Right ventricle myocardium superior (tissue), 1 donor: ENCODE measurements at places on chromosomes 7 and 10. TPM values are rescaled to one million over a fixed set of nuclear protein-coding genes. Genes with fewer than 3 reads are reported as not detected.

DNA sequence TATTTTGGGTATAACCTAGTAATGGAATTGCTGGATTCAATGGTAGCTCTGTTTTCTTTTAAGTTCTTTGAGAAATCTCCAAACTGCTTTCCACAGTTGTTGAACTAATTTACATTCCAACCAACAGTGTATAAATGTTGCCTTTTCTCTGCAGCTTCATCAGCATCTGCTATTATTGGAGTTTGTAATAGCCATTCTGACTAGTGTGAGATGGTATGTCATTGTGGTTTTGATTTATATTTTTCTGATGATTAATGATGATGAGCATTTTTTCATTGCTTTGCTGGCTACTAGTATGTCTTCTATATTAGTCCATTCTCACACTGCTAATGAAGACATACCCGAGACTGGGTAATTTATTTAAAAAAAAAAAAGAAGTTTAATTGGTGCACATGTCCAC, 248.6 kb upstream of the MAGI2 start:
- DNase-seq, result no peak

- DNase-seq, result no peak
Observed at GRCh38 chr10:84117686-84118394, 21.5 kb upstream of the GHITM start.

DOCK4 gene
- total RNA-seq, result 14.9 TPM

GRCh38 chr7:158047391-158048059, 540.1 kb downstream of the PTPRN2 start:
- no peak for DNase-seq

UCN3 gene
- not detected for total RNA-seq

GRCh38 chr10:72688208-72688651, 3.7 kb upstream of the MCU start:
- no peak for DNase-seq

DNA sequence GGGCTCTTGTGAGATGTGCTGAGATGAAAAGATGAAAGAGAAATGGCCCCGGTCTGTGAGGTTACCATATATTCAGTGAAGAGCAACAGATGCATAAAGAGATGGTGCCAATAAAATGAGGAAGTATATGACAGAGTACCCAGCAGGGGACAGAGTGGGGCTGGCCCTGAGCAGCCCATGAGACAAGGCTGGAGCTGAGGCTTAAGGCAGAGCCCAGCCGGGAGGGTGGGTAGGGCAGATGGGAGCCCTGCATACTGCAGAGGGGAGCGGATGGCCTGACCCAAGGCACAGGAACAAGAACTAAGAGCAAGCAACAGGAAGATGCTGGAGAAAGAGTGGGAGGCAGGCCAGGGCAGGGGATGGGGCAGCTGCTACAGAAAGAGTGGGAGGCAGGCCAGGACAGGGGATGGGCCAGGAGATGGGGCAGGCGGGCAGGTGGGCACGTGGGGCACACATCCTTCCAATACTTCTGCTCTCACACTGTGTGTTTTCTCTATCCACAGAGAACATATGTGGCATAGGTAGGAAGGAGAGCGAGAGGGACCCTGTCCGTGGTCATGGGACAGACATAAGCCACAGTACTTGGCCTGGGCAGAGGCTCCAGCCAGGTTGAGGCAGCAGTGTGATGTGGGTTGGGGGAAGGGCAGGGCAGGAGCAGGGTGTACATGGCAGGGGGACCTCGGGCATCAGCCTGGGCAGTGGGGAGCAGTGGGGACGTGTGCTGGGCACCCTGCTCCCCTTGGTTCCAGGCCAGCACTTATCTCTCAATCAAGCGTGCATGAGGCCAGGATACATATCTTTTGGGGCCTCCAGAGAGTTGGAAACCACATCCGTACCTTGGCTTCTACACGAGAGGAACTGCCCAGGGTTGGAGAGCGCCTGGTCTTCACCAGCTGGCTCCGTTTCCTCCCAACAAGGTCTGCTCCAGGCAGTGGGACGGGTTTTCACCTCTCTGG, 91.6 kb upstream of the IKZF1 start:
- DNase-seq, result no peak

NPVF gene
- not detected for total RNA-seq

GRCh38 chr10:73590881-73591799, at the start of gene USP54:
USP54 (minus strand) TSS chr10:73591342; CDS start chr10:73575658, 15,684 bp downstream.
- no peak for DNase-seq

DNA sequence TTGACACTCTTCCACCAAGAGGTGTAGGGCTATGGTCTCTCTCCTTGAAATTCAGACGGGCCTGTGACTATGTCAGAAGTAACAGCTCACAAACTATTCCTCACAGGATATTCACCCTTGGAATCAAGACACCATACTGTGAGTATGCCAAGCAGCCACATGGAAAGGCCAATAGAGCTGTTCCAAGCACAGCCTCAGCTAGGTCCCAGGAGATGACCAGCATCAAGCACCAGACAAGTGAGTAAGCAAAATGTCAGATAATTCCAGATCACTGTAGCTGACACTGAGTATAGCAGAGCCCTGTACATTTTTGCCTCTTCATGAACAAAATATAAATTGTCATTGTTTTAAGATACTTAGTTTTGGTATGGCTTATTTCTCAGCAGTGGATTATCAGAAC, 88.1 kb upstream of the KCND2 start:
- no peak for DNase-seq

DNA sequence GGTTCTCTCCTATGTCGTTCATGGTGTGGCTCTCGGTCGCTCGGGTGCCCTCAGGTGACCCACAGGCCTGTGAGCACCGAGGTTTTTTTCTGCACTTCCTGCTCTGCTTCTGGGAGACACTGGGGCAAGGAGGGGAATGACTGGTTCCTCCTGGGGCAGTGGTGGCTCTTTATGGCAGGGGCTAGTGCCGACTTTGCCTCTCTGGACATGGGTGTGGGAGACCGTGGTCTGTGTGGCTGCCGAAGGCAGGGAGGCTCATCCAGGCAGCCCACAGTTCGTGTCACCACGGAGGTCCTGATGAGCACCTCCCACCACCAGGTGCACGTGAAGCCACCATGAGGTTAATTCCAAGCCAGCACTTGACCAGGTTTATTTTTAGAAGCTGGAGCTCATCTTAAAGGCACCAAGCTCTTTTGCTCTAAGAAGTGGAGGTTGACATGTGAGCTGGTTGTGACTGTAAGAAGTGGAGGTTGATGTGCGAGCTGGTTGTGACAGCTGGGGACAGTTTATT, 24.7 kb upstream of the DPYSL4 start:
- DNase-seq, result peak; percentile 35

GRCh38 chr10:124282326-124282725, 136.4 kb downstream of the OAT start:
- DNase-seq, result no peak

- DNase-seq, result no peak
Observed at GRCh38 chr10:131573707-131574106, 262.2 kb upstream of the TCERG1L start.

NXPH1 gene
- total RNA-seq, result not detected

- DNase-seq, result no peak
Observed at GRCh38 chr10:30041196-30042105, 17.9 kb downstream of the JCAD start.

- DNase-seq, result no peak
Observed at GRCh38 chr10:80468806-80469421, 14.8 kb downstream of the TSPAN14 start.

- peak; percentile 50 for DNase-seq
Observed at GRCh38 chr10:90920986-90921666, at the start of gene ANKRD1. ANKRD1 (minus strand) TSS chr10:90921087; CDS start chr10:90921027, 60 bp downstream.

GRCh38 chr10:458421-458851, 231.0 kb downstream of the DIP2C start:
- no peak for DNase-seq

GRCh38 chr10:133110133-133110532, 22.4 kb downstream of the ADGRA1 start:
- peak; percentile 53 for DNase-seq

DNA sequence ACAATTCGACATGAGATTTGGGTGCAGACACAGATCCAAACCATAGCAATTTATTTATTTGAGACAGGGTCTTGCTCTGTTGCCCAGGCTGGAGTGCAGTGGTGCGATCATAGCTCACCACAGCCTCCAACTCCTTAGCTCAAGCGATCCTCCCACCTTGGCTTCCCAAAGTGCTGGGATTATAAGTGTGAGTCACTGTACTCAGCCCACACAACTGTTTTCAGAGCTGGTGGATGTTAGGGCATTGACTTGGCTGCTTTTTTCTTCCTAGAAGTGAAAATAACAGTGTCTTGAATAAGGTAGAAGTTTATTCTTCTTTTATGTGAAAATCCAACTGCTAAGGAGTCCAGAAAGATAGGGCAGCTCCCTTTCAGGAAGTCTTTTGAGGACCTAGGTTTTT, 132.1 kb downstream of the CCDC3 start:
- no peak for DNase-seq

GRCh38 chr10:79084972-79085597, 16.3 kb downstream of the ZMIZ1 start:
- no peak for DNase-seq

PKD2L1 gene
- not detected for total RNA-seq

SRGN gene
- 37.5 TPM for total RNA-seq

- DNase-seq, result no peak
Observed at GRCh38 chr10:129605986-129606518, 139.0 kb downstream of the MGMT start.

DNA sequence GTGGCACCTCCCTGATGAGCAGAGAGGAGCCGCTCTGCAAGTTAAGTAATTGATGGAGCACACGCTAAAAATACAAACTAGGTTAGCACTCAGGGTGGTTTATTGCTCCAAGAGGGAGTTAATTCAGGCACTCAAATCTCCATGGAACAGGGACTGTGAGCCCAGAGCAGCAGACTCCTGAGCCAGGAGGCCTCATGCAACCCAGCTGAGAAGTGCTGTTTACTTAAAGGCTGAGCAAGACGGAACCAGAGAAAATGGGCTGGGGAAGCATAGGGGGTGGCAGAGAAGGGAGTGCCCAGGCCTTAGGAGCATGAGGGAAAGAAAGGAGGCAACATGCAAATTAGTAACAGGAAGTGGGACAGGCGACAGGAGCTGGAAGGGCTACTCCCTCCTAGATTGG, 174.1 kb downstream of the KCNMA1 start:
- no peak for DNase-seq

DNA sequence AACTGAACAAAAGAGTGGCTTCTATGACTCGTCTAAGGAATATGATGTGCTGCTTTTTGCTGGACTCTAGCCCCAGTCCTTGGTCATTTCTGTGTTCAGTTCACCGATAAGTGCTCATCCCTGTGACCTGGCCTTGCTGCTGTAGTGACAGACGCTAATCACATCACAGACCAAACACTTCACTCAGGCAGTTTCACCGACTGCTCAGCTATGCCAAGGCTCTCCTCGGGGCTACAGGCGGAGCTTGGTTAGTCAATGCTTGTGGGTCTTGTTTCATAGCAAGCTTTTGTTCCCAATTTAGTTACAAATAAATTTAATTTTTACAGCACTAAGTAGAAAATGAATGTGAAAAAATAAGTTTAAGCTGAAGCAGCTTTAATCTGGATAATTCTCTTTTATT, 190.8 kb upstream of the PRKCQ start:
- DNase-seq, result no peak

DNA sequence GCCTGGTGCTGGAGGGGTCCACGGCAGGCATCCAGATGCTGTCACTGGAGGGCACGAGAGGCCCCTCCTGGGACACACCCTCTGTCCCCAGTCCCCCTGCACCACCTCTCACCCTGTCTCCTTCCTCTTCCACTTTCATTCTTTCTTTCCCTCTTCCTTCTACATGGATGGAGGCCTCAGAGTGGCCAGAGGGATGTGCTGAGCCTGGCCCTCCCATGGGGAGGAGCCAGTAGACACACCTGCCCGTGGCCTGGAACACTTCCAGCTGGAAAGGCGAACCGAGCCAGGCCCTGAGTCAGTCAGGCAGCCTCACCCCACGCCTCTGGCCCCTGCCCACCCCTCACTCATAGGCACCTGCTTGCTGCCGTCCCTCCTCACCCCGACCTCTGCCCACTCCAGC, 55.9 kb upstream of the MXI1 start:
- no peak for DNase-seq

DNA sequence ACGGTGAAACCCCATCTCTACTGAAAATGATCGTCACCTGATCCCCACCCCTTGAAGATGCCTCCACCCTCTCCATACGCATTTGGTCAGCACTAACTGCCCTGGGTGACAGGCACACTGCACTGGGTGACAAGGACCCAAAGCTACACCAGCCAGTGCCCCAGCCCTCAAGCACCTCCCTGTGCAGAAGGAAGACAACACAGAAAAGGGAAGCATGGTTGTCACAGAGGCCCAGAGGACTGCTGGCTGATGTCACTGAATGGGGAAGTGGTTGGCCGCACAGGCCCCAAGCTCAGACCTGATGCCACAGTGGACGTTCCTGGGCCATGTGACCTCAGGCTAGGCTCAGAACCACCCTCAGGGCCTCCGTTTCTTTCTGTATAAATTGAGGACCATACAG, 4.2 kb upstream of the PILRA start:
- peak; percentile 84 for DNase-seq

WNT16 gene
- not detected for total RNA-seq

GRCh38 chr10:100024748-100025147, 15.0 kb upstream of the DNMBP start:
- no peak for DNase-seq

- DNase-seq, result no peak
Observed at GRCh38 chr10:132310701-132311337, 3.1 kb upstream of the STK32C start.
